ENCODE measurements at places on chromosomes 5 and 9.

GRCh38 chr9:7799944-7800285, 337 bp upstream of the DMAC1 start:
- no peak for DNase-seq

- no peak for DNase-seq
Measured at GRCh38 chr9:38359689-38360385, 32.7 kb upstream of the ALDH1B1 start.

GRCh38 chr5:82320966-82321365, 42.8 kb upstream of the RPS23 start:
- DNase-seq = no peak

DNA sequence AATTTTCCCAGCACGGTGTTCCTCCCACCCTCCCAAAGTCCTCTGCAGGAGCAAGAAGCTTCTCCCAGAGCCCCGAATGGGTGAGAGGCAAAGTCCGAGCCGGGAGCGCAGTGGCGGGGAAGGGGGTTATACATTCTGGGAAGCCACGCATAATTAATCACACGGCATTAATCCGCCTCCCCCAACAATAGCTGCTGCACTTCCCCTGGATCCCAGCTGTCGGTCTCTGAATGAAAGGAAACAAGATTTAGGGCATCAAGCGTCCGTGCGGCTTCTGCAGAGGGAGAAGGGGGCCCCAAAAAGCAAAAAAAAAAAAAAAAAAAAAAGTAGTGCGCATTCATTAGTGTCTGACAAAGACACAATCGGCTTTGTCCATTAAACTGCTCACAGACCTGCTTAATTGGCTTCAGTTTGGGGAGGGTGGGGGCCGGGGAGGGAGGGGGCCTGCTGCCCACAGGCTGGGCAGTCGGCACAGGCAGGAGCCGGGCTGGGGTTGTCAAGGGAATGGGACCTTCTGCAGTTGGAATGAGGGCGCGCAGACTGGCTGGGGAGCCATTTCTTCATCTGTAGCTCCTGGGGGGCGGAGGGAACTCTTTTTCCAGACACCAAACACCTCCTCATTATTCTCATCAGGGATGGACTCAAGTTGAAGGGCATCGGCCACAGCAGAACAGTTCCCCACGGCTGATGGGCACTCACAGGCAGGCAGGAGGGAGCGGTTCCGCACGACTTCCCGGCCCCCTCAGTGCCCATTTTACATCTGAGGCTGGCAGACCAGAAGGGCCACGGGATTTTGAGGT, 3.4 kb downstream of the NOTCH1 start:
- DNase-seq = no peak

- DNase-seq = no peak
Measured at GRCh38 chr9:124487260-124488182, 19.7 kb downstream of the NR5A1 start.

DNA sequence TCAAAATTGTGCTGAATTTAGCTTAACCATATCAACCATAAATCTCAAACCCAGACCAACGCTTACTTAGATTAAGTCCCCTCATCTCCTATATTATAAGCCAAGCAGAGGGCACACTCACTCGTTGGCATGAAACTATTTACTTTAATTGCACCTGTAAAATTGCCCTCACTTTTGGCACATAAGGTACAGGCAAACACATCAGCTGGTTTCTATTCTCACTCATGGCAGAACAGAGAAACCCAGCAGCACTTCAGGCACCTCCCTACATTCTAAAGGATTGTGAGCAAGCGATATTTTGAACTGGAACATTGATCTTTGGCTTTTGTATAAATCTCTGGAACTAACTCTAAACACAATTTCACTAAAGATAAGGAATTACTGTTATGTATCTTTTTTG, 845.6 kb upstream of the CDH6 start:
- DNase-seq = no peak

- no peak for DNase-seq
Measured at GRCh38 chr5:149618581-149619248, 37.4 kb downstream of the ARHGEF37 start.
